ENCODE measurements at places on chromosomes 16 and 17.

- no peak for DNase-seq
Observed at GRCh38 chr16:87833548-87833947, 35.8 kb downstream of the SLC7A5 start.

- no peak for DNase-seq
Observed at GRCh38 chr16:2455081-2455845, 4.6 kb upstream of the TEDC2 start.

DNA sequence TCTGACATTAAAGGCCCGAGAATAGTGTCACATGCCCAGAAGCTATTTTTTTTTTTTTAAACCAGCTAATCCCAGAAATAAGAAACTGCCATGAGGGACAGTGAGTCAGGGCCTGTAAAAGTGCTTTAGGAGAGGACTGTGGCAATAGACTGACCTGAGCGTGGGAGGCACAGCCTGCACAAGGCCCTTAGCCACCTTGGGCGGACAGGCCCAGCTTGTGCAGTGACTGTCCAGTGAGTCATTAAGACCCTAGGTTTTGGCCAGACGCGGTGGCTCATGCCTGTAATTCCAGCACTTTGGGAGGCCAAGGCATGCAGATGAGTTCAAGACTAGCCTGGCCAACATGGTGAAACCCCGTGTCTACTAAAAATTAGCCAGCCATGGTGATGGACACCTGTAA, 343.0 kb upstream of the ZFHX3 start:
- DNase-seq, result no peak

DNA sequence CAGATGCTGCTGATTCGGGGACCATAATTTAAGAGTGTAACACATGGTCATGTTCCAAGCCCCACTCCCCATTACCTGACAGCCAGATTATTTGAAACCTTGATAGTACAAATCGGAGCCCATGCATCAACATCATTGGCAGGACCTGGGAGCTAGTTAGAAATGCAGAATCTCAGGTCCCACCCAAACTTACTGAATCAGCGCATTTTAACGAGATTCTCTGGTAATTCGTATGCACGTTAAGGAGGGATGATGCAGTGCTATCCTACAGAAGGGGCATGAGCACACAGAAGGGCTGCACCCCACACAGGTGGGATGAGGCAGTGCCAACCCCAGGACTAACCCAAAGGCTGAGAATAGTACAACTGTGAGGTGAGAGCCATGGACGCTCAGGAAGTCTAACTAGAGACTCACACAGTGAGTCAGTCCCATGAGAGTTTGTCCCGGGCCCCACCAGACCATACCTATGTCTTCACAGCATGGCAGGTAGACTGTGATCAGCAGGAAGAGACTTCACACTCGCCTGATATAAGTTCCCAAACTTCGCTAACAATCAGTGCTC, 64.9 kb downstream of the ZNF18 start:
- DNase-seq, result no peak

GRCh38 chr16:11390573-11391495, 45.6 kb downstream of the RMI2 start:
- DNase-seq, result no peak

All from retina (tissue), 1 donor.